ENCODE measurements at places on chromosomes 7 and 10.
A peak's percentile ranks its signal among the peaks of the same experiment; 100 is the strongest.

DNA sequence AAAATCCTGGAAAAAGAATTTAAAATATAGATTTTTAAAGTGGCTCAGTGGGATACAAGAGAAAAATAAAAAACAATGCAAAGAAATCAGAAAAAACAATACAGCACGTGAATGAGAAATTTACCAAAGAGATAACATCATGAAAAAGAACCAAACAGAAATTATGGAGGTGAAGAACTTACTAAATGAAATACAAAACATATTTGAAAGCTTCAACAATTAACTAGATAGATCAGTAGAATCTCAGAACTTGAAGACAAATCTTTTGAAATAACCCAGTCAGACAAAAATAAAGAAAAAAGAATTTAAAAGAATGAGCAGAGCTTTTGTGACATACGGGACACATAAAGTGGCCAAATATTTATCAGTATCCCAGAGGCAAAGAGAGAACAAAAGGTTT, 71.2 kb upstream of the DIP2C start:
- no peak for DNase-seq

DNA sequence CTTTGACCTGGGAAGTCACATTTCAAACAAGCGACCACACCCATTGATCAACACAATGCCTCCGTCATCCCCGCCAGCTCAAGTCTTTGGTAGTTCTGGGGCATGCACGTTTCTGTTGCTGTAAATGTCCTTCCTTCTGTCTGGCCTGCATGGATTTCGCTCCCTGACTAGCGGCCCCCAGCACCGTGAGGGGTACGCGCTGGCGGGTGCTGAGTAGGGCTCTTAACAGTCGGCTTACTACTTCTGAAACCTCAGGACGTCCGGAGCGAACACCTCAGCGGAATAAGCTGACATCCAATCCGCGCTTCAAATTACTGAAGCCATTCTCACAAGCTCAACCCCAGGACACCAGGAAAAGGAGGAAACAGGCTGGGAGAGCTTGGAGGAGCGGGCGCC, 505 bp downstream of the NUDCD3 start:
- peak; percentile 9 for DNase-seq

GRCh38 chr7:46972205-46972604, 609.7 kb downstream of the TNS3 start:
- DNase-seq: no peak

- no peak for DNase-seq
Measured at GRCh38 chr10:107576746-107577145, 412.2 kb upstream of the SORCS1 start.

GRCh38 chr7:74619235-74619860, 38.2 kb upstream of the GTF2I start:
- no peak for DNase-seq

- DNase-seq: no peak
Measured at GRCh38 chr7:135447748-135448147, 62.2 kb downstream of the CNOT4 start.

- DNase-seq: no peak
Measured at GRCh38 chr10:112226439-112227248, 43.1 kb upstream of the GPAM start.

- no peak for DNase-seq
Measured at GRCh38 chr10:59563531-59563930, 146.1 kb downstream of the SLC16A9 start.

DNA sequence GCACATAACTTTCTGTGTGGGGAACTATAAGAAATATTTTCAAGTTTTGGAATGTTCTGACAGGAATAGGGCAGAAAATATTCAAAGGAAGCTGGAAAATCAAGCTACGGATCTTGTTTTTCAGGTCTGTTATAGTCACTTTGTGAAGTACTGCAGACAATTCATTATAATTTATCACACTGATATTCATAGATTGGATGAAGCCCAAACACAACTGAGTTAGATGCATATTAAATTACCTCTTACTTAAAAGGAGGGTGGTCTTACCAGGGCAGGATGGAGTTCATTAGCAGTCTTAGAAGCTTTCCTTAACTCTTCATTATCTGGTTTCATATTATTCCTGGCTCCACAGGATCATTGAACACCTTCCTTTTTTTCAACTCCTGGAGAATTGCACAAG, 242.3 kb downstream of the DYNC1I1 start:
- no peak for DNase-seq

GRCh38 chr10:25083546-25084111, 67.2 kb downstream of the THNSL1 start:
- no peak for DNase-seq

DNA sequence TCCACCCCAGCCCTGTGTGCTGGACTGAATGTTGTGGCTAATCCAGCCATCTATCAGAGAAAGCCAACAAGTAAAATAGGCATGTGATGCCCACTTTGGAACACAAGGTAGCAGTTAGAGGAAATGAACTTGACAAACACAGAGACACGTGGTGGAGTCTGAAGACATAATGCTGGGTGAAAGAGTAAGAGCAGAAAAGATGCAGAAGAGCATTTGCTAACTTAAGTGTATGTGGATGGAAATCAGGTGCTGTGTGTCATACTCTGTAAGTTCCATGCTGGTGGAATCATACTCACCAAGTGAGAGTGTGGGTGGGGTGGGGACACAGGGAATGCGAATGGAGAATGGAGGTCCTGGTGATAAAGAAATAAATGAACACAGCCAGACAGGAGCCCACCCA, 22.8 kb downstream of the WDFY4 start:
- no peak for DNase-seq

DNA sequence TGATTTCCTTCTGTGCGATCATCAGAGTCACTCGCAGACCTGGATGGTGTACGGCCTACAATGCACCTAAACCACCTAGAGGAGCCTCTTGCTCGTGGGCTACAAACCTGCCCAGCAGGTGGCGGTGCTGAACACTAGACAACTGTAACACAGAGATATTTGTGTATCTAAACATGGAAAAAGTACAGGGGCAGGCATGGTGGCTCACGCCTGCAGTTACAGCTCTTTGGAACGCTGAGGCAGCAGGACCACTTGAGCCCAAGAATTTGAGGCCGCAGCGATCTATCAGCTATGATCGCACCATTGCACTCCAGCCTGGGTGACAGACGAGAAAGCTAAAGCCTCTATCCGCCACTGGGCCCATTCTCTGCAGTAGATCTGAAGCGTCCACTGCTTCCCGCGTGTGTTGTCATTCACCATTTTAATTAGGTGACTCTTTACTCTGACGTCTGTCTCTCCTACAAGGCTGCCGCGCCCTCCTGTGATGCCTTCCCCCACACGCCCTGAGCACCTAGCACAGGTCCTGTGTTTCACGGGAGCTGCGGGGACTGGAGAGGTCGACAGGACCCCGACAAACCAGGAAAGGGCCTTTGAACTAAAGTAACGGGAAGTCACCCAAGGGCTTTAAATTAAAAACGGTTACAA, 774 bp downstream of the TUBGCP2 start:
- peak; percentile 73 for DNase-seq

GRCh38 chr7:151089893-151090730, 3.8 kb downstream of the AGAP3 start:
- no peak for DNase-seq

All from stimulated activated CD4-positive, alpha-beta T cell treated with anti-CD3 and anti-CD28 coated beads, Interleukin-1b, Interleukin-23, amount 100 ng/mL, for 24 hours (primary cell).